Iris pigment epithelial cell (primary cell): ENCODE measurements at places on chromosomes 2 and 18.

GRCh38 chr2:54575379-54575888, 119.3 kb downstream of the SPTBN1 start:
- DNase-seq: peak; percentile 92

DNA sequence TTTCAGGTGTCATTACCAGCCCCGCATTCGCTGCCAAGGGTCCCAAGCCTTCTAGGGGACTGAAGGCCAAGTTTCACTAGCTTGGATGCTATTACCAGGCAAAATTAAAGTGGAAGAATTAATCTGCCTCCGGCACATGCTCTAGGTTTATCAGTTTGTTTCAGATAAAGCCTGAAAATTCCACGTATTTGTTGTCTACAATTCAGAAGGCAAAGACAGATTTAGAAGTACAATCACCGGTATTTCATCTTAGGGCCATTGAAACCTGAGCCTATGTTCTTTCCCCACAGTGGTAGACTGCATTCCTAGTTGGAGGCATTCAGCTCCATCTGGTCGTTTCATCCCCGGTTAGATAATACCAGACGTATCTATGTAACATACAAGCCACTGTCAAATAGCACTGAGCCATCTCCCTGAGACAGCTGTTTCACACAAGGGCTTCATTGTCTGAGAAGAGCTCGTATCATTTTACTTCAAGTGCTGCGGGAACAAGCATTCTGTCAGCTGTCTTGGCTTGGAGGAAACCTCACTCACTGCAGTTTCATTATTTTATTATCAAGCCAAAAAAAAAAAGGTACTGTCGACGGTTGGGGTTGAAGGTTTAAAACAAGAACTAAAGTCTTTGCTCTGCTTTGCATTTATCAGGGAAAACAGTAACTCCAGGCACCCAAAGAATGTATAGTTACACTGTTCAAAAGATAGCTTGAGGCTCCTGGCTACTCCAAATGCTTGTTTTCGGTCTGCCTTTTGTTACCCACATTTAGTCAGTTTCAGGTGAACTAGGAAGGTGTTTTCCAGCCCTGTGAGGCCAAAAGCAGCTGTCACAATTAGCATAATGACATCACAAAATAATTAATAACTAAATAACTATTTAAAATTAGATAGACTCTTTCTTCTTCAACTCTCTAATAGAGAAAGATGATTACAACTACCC, 76.7 kb downstream of the TGIF1 start:
- peak; percentile 77 for DNase-seq

GRCh38 chr2:120737340-120738101, 1.9 kb downstream of the GLI2 start:
- peak; percentile 63 for DNase-seq

DNA sequence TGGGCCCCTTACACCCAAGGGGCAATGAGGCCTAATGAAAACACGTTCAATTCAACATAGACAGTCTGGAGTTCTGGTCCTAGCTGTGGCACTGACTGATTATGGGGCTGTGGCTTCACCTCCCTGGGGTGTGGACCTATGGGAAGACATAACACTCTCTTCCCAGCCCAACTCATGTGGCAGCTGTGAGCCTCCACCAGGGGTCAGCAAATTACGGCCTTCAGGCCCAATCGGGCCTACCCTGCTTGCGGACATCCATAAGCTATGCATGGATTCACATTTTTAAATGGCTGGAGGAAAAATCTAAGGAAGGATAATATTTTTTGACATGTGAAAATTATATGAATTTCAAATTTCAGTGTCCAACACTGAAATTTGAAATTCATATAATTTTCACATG, 101.3 kb downstream of the LOXHD1 start:
- no peak for DNase-seq

DNA sequence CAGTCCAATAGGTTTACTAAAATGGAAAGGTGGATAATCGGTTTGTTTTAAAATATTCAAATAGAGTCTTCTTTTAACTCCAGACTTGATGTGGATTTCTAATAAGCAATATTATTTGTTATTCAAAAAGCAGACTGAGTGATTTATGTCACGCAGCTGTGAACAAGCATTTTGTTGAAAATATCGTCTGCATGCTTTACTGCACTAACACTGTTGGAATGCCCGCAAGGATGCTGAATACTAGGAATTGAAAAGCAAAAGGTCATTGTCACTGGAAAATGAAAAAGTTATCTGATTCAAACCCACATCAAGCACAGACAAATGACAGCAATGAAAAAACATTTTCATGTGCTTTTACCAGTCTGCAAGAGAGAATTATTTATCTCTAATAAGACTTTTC, 31.1 kb downstream of the CHN1 start:
- no peak for DNase-seq

DNA sequence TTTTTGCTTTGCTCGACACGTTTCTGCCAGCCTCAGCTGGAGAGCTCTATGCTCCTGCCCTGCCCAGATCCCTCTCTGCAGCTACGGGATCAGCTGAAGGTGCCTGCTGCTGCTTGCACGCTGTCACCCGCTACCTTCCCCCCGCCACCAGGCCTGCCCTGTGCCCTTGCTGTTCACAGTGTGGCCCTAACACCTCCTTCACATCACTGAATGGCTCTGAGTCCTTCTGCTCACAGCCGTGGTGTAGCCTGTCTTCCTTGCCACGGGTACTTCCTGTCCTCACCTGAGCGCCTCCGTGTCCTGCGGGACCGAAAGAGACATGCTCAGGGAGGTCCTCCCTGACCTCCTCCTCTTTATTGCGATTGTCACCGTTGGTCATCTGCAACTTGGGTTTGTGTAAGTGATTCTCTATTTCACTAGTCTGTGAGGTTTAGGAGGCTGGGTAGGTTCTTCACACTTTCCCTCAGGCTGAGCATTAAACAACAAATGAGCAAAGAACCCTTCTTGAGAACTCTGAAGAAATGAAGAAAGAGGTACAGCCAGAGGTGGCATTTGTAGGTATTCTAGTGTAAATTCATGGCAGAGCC, 127.5 kb downstream of the NCK2 start:
- DNase-seq: no peak

DNA sequence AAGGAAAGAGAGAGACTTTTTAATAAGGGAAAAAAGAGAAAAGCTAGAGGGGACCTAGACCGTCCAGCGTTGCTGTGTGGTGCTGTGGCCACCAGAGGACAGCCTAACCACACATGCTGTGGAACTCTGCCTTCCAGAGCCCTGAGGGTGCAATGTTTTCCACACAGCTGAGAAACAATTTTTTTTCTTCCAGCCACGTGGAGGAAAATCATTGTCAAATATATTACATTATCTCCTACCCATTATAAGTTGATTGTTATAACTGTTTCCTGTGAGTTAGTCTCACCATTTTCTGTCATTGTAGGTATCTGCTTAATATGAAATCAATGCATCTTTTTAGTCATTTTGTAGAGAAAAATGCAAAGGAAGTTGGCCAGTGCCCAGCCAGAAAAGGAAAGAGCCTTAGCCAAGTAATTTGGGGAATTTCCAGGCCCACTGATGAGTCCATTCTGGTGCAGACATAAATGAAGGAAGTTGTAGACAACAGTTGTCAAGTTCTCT, 5.9 kb upstream of the MRPL19 start:
- peak; percentile 81 for DNase-seq

DNA sequence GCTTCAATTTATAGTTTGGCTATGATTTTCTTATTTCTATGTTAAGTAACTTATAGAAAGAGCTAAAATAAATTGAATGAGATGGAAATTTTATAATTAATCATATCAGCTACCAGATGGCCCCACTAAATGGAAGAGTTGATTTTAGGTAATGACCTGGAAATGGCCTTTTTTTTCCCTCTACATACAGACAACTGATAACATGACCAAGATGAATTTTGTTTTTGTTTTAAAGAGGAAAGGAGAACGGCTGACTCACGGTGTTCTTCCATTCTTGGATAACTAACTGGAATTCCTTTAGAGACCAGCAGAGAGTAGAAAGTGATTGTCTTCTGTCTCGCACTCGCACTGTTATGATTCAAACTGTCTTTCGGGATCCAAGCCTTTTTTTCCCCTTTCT, 91.0 kb downstream of the TMEM185B start:
- DNase-seq: peak; percentile 86

DNA sequence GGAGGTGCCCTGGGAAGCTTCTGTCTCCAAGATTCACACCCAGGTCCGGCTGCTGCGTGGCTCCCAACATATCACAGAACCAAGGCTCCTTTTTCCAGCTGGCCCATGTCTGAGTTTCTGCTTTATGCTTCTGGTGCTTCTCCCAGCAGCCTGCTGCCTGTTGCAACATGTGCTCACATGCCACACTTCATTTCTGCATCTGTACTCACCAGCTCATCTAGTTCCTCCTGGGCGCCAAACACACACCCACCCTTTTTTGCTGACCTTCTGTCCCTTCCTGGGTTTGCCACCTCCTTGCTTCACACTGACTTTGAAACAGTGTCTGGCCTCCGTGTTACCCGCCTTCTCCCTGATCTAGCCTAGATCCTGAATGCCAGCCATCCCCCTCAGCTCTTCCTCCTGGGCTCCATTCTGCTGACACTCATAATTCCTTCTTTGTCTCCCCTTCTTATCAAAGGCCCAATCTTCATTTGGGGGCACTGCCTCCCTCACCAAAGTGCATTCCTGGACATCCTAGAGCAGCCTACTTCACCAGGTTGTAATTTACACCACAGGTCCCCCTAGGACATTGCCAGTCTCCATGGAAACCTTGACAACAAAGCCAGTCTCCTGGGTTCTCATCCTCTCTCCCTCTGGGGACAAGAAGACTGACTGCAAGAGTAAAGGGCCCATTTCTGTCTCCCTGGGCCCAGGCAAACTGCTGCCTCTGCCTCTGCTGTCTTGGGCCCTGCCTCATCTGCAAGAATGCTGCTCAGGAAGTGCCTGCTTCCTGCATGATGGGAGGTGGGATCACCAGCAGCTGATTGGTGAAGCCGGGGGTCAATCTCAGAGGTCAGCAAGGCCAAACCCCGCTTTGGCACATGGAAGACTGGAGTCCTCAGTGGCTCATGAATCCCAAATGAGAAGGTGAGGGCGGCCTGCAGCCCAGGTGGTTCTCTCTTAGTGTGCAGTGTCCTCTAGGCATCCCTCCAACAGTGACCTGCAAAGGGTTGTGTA, 13.9 kb upstream of the PROM2 start:
- peak; percentile 9 for DNase-seq

DNA sequence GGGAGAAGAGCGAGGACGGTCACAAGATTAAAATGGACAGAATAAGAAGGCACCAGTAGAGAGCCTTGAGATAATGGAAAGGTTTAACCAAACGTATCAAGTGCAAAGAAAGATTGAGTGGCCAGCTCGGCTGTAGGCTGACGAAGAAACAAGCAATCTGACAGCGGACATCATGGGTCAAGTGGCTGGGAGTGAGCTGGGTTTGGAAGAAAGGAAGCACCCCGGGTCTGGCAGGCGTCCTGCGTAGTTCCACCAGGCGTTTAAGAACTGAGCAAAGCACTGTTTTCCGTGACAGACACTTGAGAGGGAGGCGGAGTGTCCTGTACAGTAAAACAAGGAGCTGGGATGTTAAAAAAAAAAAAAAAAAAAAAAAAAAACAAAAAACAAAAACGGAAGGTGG, 27.1 kb downstream of the DAPL1 start:
- DNase-seq: no peak

GRCh38 chr2:122136056-122136455, 380.6 kb downstream of the TSN start:
- DNase-seq: peak; percentile 11

DNA sequence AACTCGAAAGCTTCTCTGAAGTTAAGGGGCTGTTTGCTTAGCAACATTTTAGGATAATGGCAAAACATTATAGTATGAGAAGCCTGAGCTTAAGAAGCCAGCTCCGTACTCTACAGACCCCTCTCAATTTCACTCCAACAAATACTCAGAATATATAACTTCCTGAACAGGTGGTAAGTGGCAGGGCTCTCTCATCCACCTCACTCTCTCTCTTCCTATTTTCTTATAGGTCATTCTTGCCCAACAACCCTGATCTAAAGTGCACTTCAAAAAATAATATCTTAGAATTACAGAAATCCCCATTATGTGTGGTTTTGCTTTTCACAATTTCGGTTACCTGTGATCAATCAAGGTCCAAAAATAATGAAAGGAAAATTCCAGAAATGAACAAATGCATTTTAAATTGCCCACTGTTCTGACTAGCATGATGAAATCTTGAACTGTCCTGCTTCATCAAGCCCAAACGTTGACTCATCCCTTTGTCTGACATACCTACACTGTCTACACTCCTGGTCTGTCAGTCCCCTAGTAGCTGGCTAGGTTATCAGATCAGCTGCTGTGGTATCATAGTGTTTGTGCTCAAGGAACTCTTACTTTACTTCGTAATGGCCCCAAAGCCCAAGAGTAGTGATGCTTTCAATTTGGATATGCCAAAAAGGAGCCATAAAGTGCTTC, 122.8 kb upstream of the COL5A2 start:
- peak; percentile 71 for DNase-seq

DNA sequence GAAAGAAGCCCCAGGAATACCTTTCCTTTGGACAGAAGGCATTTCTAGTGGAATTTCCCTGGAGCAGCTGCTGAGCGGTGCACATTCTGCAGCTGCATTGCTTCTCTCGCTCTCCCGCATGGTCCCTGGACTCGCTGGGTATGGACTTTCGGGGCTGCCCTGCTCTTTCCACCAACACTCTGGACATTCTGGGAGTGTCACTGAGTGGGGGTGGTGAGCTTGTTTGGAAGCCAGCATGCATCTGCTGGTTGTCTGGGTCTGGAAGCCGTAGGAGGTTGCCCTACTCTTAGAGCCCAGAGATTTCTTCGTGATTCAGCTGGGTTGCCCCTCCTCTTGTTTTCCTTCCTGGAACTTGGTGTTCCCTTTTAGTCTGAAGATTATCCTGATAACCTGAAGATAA, 52.6 kb downstream of the TWIST2 start:
- peak; percentile 20 for DNase-seq

DNA sequence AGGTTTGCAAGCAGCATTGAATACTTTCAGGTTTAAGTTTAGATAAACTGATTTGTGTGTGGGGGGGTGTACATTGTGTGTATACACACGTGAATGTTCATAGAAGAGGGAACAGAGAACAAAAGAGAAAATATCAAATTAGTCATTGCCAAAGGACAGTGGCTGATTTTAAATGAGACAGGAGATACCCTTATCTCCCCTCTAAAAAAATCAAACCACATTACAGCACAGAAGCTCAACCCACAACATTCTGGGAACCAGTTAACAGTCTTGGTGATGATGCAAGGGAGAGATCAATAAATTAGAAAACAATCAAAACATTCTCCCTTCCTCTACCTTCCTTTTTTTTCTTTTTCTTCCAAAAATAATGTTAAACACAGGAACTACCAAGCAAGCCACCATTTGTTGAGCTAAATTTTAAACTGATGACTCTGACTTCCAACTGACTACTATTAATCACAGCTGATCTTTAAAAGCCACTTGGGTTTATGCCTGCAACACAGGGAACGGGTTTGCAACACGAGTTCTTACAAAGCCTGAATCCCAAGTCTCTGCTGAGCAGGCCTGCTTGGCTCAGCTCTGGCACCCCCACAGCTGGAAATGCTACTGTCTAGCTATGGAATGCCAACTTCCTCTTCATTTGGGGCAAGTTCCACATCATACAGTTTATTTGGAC, 119.2 kb upstream of the ACVR1C start:
- peak; percentile 74 for DNase-seq

- DNase-seq: no peak
These were observed 32.6 kb downstream of the CIB4 start for GRCh38 chr2:26608557-26608956.
